Activated CD4-positive, CD25-positive, alpha-beta regulatory T cell (primary cell): ENCODE measurements at places on chromosomes 6 and 20.

DNA sequence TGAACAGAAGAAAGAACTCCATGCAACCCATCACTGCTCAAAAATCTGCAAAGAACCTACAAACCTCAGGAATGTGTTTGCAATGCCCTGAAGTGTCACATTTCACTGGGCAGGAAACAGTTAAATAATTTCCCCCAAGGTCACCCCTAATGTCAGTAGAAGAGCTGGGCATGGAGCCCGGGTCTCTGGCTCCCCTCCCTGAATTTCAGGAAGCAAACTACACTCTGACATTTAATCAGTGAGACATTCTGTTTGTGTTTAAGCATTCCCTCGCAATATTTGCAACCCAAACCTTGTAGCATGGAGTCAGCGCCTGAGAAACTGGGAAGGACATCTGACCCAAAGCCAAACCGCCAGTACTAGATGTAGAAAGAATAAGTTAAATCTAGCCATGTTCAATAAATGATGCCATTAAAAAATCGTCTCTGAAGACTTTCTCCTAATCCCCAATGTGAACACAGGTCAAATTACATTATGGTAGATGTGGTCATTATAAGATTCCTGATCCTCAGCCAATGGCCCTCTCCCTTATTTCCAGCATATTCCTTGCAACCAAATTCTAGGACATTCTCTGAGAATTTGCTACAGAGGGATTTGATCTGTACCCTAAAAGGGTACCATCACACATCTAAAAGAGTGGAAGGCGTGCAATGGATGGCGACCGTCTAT is 91.2 kb upstream of the ADTRP start:
- DNase-seq = no peak

GRCh38 chr20:61584851-61585250 is 332.8 kb downstream of the CDH4 start:
- DNase-seq = no peak

GRCh38 chr6:85675030-85675819 is 32.5 kb upstream of the SYNCRIP start:
- DNase-seq = no peak

GRCh38 chr6:167975458-167975857 is 22.0 kb upstream of the KIF25 start:
- DNase-seq = no peak

DNA sequence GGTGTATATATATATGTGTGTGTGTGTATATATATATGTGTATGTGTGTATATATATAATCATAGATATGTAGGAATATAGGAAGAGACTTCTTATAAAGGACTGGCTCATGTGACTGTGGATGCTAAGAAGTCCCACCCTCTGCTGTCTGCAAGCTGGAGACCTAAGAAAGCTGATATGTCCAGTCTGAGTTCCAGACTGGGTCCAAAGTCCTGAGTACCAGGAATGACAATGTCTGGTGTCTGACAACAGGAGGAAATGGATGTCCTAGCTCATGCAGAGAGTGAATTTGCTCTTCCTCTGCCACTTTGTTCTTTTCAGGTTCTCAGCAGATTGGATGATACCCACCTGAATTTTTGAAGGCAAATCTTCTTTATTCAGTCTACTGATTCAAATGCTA is 7.1 kb downstream of the ALDH5A1 start:
- no peak for DNase-seq

DNA sequence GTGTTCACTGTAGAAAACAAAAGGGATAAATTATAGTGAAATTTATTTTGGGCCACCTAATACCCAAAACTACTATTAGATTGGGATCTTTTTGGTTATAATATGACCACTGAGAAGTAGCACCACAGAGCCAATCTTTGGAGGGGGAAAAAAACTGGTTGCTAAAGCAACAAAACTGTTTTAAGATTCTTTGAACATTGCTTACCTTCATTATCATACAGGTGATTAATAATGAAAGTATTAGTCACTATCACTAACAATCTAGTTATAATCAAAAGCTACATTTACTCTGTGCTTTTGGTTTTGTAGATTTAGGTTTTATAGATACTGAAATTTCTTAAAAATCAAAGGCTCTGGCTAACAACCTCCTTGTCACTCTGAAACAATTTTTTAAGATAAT is 31.7 kb downstream of the STX7 start:
- no peak for DNase-seq

GRCh38 chr6:41222045-41222444 is 6.1 kb upstream of the TREML4 start:
- no peak for DNase-seq

DNA sequence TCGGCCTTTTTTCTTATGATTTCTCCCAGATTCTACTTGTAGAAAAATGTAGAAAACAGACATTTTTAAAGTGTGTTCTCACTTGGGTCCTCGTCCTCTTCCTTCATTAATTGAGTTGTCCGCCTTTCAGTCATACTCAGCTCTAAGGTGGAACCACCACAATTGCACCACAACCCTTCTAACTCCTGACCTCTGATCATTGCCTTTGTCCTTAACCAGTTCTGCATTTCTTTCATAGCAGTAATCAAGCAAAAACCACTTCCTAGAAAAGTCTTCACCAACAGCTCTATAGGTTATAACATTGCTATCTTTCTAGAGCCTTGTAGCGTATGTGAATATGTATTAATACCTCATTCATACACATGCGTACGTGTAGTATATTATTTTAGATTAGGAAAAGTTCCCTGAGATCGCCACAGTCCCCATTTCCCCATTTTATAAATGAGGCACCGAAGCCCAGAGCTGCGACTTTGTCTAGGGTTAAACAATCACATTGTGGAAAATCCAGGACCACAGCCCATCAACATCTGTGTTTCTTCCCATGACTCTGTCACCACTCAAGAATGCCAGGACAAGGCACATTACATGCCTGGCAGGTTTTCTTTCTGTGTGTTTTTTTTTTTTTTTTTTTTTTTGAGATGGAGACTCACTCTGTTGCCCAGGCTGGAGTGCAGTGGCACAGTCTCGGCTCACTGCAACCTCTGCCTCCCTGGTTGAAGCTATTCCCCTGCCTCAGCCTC is 175.5 kb downstream of the BTBD3 start:
- no peak for DNase-seq

DNA sequence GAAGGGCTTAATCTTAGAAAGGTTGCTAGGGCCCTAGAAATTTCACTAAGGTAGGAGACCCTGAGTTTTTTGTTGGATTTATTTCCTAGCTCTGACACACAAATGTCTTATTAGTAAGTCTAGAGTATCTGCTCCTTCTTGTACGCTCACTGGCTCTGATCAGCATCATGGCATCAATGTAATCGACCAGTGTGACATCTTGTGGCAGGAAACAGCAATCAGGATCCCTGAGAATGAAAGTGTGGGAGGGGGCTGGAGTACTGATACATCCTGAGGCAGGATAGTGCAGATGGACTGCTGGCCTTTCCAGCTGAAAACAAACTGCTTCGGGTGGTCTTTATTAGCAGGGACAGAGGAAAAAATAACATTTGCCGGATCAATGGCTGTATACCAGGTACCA is 10.0 kb upstream of the CST7 start:
- no peak for DNase-seq

- DNase-seq = no peak
Observed at GRCh38 chr20:5548902-5549599, 201.2 kb upstream of the SHLD1 start.

GRCh38 chr6:15453622-15454021 is 207.8 kb downstream of the JARID2 start:
- no peak for DNase-seq

DNA sequence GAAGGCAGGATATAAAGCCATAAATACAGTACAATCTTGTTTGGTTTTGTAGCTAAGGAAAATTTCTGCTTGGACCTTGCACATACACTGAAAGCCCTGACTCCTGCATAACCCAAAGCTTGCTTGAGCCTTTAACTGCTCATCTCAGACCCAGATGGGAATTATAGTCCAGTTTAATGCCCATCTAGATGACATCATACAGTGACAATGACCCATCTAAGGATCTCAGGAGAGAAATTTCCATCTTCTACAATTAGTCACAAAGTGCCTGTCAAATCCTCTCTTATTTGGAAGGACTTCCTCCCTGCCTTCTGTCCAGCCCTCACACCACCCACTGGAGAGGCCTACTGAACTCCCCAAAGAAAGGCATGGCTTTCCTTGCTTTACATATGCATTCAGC is 69.3 kb downstream of the BTBD3 start:
- no peak for DNase-seq

GRCh38 chr6:79510707-79511106 is 26.5 kb downstream of the LCA5 start:
- no peak for DNase-seq

- DNase-seq = peak; percentile 61
Observed at GRCh38 chr6:157873735-157874344, 50.8 kb downstream of the SNX9 start.

DNA sequence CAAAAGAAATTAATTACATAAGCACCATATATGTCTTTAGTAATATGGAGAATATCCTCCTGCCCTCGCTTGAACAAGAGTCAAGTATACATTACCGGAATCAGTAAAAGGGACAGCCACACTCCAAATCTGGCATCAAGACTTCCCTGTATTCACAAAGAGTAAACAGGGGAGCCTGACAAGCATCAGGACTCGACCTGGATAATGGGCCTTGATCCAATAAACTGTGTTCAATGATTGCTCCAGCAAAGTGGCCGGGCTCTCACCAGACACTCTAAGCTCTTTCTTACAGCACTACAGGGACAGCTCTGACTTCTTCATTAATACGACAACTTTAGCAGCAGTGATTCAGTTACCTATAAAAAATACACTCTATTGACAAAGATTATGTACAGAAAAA is 307.9 kb upstream of the POU3F2 start:
- no peak for DNase-seq

DNA sequence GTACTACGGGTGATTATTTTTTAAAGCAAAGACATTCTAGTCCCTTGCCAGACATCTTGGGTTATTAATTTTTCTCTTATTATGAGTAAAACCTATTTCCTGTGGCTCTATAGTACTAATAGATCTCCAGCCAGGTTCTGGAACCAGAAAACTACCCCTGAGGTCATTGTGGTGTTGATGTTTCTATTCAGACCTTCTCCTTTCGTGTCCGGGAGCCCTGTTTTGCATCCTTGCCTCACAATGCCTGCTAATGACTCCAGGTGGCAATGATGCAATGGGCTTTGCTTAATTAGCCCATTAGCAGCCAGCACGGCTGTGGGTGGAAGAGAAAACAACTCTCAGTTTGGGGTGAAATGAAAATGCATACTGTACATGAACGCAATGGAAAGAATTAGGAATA is 62.9 kb upstream of the ARG1 start:
- no peak for DNase-seq

- no peak for DNase-seq
Observed at GRCh38 chr20:16066571-16066970, 506.7 kb downstream of the KIF16B start.

GRCh38 chr6:109713097-109713496 is 22.0 kb downstream of the FIG4 start:
- no peak for DNase-seq

DNA sequence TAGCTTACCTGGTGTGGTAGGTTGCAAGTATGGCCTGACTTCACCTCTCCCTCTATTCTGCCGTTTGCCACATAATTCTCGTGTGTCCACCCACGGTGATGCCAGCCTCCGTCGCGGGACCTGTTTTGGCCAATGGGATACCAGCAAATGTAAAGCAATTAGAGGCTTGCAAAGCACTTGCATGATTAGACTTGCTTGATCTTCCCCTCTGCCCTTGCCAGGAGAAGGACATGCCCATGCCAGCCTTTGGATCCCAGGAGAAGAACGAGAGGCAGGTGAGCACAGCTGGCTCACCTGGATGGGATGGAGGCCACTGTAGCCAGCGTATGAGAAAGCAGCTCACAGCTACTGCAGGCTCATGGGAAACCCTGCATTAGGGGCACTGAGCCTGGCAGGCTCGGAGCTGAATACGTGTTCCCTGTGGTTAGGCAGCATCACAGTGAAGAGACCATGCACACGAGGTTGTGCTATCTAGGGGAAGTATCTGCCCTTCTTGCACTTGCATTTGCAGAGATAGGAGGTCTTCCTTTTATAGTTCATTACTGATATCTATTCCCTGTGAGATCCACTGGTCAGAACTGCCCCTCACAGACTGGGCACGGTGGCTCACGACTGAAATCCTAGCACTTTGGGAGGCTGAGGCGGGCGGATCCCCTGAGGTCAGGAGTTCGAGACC is 62.4 kb downstream of the TMEM242 start:
- no peak for DNase-seq

DNA sequence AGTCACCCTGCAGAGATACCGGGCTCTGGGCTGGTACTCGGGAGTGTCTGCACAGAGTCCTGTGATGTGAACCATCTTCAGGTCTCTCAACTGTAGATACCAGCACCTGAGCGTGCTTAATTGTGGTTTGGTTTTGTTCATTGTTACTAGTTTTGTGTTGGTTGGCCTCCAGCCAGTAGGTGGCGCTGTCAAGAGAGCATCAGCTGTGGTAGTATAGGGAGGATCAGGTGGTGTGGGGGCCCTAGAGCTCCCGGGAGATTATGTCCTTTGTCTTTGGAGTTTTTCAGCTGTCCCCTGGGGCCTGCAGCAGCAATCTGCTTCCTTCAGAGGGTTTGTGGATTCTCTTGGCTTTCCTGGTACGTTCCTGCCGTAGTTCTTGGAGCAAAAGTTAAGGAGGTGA is 67.9 kb downstream of the CDYL start:
- DNase-seq = no peak

DNA sequence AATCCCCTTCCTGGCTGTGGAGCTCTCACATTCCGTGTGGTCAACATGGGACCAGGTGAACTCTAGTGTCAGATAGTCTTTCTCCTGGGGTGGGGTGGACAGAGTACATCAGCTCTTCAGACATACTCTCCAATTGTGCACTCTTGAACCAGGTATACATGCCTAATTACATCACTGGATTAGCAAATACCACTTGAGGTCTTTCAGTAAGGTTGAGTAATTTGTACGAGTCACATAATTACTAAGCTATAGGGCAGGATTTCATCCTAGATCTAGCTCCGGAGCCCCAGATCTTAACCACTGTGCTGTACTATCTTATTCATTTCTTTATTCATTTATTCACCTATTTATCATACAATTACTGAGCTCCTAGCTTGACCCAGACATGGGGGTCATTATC is 821.3 kb downstream of the TFAP2A start:
- DNase-seq = no peak

DNA sequence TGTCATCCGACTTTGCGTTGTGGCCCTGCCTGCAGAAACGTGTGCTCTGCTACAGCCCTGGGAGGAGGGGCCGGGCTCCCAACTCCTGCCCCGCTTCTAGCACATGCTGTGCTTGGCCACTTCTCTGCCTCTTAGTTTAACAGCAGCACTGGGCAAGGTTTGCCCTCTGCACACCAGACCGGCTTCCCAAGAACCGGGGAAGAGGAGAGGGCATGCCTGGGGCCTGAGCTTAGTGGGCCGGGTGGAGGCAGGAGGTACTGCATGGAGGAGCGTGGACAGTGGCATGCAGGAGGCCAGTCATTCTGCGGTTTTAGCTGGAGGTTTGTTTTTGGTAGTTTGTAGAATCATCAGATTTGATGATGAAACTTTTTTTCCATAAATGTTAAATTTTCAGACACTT is 45.5 kb downstream of the CEP43 start:
- DNase-seq = no peak
